ENCODE measurements at places on chromosomes 3 and 15. TPM values are rescaled to one million over a fixed set of nuclear protein-coding genes. Genes with fewer than 3 reads are reported as not detected.

EPHA6 gene
- total RNA-seq, result 0.26 TPM

CDCP1 gene
- 5.5 TPM for total RNA-seq

THRB gene
- total RNA-seq, result 0.09 TPM

FILIP1L gene
- total RNA-seq, result 7.6 TPM

SERPINI1 gene
- total RNA-seq, result 6.1 TPM

SLC6A11 gene
- not detected for total RNA-seq

ISLR2 gene
- 0.16 TPM for total RNA-seq

GCHFR gene
- 1.6 TPM for total RNA-seq

WDR93 gene
- 0.16 TPM for total RNA-seq

NOX5 gene
- 1.8 TPM for total RNA-seq

FMN1 gene
- 26.4 TPM for total RNA-seq

OIP5 gene
- 1.3 TPM for total RNA-seq

EBLN2 gene
- 3.3 TPM for total RNA-seq

All from bronchial smooth muscle cell (primary cell).